ENCODE measurements at places on chromosomes 2 and 18.

- no peak overlapping the region for H3K4me3 ChIP-seq
- no peaks in the 10 kb centered on the region for H3K27me3 ChIP-seq
- no peaks in the 10 kb centered on the region for H3K4me1 ChIP-seq
- no peaks in the 10 kb centered on the region for H3K36me3 ChIP-seq
Measured at GRCh38 chr2:158659483-158659882, 135.6 kb upstream of the DAPL1 start.

DNA sequence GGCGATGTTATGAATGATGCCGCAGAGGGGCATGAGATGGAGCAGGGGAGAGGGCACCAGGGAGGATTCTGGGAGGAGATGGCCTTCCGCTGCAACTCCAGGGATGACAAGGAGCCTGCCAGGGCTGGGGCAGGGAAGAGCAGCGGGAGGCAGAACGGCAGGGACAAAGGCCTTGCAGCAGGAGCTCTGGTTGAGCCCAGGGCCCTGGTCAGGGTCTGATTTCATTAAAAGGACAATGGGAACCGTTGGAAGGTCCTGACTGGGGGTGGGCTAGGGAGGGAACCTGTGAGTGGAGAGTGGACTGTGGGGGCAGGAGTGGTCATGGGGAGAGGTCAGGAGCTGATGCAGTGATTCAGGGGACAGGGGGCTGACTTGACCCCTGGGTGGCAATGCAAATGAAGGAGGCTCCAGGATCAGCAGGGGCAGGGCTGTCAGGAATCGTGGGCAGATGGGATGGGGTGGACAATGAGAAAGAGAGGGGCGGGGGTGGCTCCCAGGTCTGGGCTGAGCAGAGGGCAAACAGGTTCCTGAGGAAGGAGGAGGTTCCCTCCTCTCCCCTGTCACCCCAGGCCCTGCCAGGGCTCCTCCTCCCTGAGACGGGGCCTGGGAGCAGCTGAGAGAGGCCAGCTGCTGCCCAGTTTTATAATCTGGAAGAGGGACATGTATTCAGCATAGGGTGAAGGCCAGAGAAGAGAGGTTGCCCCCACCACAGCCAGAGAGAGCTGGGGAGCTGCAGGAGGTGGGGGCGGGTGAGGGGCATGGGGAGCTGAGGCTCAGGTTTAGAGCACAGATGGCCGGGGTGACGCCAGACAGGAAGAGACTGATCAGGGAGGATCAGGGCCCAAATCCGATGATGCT is 7.3 kb upstream of the DUSP2 start:
- no peak for DNase-seq
- no peaks in the 10 kb centered on the region for H3K27me3 ChIP-seq
- H3K36me3 ChIP-seq, result no peaks in the 10 kb centered on the region

GRCh38 chr2:214378455-214379103 is 32.3 kb upstream of the VWC2L start:
- no peaks in the 10 kb centered on the region for H3K36me3 ChIP-seq
- no peak overlapping the region for H3K4me3 ChIP-seq
- H3K4me1 ChIP-seq, result no peaks in the 10 kb centered on the region
- DNase-seq, result peak; percentile 20
- H3K27me3 ChIP-seq, result no peaks in the 10 kb centered on the region

DNA sequence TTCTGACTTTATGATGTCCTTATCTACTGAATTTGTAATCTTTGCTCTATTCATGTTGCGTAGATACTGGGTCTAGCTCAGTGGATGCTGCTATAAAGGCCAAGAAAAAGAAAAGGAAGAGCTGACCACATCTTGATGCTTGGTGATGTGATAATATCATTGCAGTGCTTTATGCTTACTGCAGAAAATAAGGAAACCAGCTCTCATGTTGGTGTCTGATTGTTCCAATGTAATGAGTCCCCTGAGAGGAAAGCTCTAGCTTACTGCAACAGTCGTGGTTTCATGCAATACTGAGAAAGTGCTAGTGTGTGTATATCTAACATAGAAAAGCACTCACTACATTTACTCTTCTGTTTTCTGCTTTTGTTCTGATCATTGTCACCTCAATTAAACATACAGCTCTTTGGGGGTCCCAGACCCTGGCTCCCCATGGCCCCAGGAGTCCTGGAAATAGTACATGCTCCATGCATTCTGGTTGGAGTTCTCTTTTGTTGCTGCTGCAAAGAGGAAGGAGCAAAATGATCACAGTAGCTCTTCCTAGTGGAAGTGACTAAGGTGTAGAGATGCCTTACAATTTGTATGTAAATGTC is 338.8 kb downstream of the CYRIA start:
- DNase-seq, result no peak
- no peaks in the 10 kb centered on the region for H3K36me3 ChIP-seq
- H3K4me1 ChIP-seq, result no peaks in the 10 kb centered on the region
- no peak overlapping the region for H3K4me3 ChIP-seq

DNA sequence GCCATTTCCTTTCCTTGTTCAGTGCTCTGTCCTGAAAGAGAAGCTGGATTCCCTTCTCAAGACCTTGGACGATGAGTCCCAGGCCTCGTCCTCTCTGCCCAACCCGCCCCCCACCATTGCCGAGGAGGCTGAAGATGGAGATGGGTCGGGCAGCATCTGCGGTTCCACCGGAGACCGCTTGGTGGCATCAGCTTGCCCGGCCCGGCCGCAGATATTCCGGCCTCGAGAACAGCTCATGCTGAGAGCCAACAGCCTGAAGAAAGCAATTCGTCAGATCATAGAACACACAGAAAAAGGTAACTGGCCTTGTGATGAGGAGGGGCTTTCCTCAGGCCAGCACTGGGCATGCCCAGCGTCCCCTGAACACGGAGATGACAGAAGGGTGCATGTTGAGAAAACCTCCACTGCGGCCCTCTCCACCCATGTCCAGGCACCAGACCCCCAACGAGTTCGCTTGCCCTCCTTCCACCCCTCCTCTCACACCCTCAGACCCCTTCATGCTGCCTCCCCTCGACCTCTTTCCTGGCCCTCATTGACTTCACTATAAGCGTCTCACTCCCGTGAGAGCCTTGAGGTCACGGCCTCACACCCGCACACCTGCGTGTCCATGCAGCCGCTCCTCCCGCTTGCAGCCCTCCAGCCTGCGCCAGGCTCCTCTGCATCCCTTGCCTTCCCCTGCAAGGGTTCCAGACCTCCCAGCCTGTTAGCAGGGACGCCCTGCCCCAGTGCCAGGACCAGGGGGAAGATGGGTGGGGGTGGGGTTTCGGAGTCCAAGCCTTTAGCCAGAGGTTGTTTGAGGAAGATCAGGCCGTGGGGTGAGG is 95.0 kb downstream of the DGKD start:
- H3K27ac ChIP-seq, result no peak overlapping the region
- no peak for DNase-seq
- no peaks in the 10 kb centered on the region for H3K36me3 ChIP-seq
- no peaks in the 10 kb centered on the region for H3K4me1 ChIP-seq

DNA sequence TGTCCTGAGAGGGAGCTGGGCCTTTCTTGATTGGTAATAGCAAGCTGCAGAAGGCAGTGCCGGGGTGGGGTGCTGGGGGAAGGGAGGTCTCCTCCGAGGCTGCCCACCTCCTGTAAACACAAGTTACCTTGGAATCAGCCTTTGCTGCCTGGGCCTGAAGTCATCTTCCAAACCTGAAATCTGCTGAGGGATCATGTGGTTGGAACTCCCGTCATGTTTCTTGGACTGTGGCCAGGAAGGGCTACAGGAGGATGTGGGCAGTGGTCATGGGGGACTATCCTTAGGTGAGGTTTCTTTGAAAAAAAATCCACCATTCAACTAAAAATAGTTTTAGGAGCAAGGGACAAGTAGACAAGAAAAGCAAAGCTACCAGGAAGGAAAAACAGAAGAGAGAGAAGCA is 74.2 kb downstream of the CDK15 start:
- no peaks in the 10 kb centered on the region for H3K36me3 ChIP-seq
- no peak overlapping the region for H3K4me3 ChIP-seq
- H3K4me1 ChIP-seq, result peaks cover 11% of the 10 kb centered on the region

DNA sequence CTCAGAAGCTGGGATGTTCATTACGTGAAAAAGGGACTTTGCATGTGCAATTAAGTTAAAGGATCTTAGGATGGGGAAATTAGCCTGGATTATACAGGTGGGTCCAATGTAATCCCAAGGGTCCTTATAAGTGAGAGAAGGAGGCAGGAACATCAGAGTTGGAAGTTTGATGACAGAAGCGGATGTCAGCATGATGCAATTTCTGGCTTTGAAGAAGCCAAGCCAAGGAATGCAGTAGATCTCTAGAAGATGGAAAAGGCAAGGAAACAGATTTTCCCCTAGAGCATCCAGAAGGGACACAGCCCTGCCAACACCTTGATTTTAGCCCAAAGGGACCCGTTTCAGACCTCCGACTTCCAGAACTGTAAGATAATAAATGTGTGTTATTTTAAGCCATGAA is 136.4 kb downstream of the LNPK start:
- DNase-seq, result no peak
- H3K27me3 ChIP-seq, result no peaks in the 10 kb centered on the region
- H3K27ac ChIP-seq, result no peak overlapping the region
- no peaks in the 10 kb centered on the region for H3K36me3 ChIP-seq
- no peaks in the 10 kb centered on the region for H3K4me1 ChIP-seq
- H3K4me3 ChIP-seq, result no peak overlapping the region

- no peak overlapping the region for H3K27ac ChIP-seq
- no peak overlapping the region for H3K4me3 ChIP-seq
- H3K36me3 ChIP-seq, result no peaks in the 10 kb centered on the region
- H3K4me1 ChIP-seq, result no peaks in the 10 kb centered on the region
- no peaks in the 10 kb centered on the region for H3K27me3 ChIP-seq
- DNase-seq, result no peak
Measured at GRCh38 chr2:48695991-48696390, 59.5 kb downstream of the LHCGR start.

- H3K27me3 ChIP-seq, result no peaks in the 10 kb centered on the region
- H3K4me3 ChIP-seq, result no peak overlapping the region
- DNase-seq, result no peak
- peaks cover 22% of the 10 kb centered on the region for H3K4me1 ChIP-seq
- no peak overlapping the region for H3K27ac ChIP-seq
Measured at GRCh38 chr2:127954857-127955256, 69.1 kb upstream of the AMMECR1L start.

DNA sequence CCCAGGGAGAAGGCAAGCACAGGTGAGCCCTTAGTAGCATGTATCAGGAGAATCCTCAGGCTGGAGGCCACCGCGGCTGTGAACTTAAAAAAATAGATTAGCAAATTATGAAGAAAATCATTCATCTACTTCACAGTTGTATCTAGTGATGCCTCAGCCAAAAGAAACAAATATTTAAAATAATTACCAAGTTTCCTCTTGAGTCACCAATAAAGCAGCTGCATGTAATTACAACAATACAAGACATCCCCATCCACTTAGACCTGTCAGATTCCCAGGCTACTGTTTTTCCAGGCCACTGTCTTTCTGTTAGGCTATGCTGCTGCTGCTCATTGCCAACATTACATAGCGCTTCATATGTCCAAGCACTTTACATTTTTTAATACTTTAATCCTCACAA is 54.6 kb upstream of the PHLPP1 start:
- no peak overlapping the region for H3K27ac ChIP-seq
- DNase-seq, result no peak
- H3K4me3 ChIP-seq, result no peak overlapping the region
- H3K27me3 ChIP-seq, result no peaks in the 10 kb centered on the region
- no peaks in the 10 kb centered on the region for H3K36me3 ChIP-seq

GRCh38 chr2:30074023-30074422 is 72.8 kb upstream of the YPEL5 start:
- H3K27ac ChIP-seq, result no peak overlapping the region
- H3K4me3 ChIP-seq, result no peak overlapping the region
- H3K4me1 ChIP-seq, result no peaks in the 10 kb centered on the region
- H3K27me3 ChIP-seq, result no peaks in the 10 kb centered on the region
- no peak for DNase-seq
- no peaks in the 10 kb centered on the region for H3K36me3 ChIP-seq

- H3K27me3 ChIP-seq, result no peaks in the 10 kb centered on the region
- H3K36me3 ChIP-seq, result no peaks in the 10 kb centered on the region
- H3K4me1 ChIP-seq, result peaks cover 12% of the 10 kb centered on the region
- no peak for DNase-seq
- H3K27ac ChIP-seq, result no peak overlapping the region
Measured at GRCh38 chr2:241615041-241615440, 21.9 kb downstream of the THAP4 start.

DNA sequence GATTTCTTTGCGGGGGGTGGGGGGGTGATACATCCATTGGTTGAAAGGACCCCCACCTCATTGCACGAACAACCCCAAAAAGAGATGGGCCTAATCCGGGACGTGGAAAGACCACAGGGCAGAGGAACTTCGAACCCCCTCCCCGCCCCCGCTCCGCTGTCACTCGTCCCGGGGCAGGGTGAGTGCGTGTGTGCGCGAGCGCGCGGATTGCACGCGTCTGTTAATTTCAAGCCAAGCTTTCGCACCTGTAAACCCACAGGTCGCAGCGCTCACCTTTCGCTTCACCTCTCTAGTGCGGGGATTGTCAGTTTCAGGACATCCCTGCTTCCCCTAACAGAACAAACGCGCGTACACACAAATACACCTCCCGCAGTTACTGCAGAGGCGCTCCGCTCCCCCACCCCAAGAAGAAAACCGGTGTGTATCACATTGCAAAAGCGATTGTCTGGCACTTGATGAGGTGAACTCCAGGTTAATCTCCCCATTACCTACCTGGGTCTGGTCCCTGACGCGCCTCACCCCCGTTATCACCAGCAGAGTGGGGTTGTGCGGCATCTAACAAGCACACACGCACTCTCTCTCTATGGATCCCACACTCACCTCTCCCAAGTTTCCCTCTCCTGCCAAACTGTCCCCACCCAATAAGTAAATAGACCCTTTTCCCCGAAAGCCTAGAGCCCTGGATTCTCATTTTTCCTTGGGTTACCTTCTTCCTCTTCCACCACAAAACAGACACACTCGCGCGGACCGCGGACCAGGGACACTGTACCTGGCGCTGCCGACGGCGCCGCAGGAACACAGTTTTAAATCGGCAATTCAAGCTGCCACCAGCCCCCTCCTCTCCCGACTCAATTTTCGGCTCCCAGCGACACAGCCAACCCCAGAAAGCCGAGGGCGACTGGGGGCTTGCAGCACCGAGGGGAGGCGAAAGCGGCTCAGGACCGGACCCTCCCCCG is 1.0 kb downstream of the CYP26B1 start:
- H3K4me3 ChIP-seq, result no peak overlapping the region
- no peaks in the 10 kb centered on the region for H3K36me3 ChIP-seq
- H3K27me3 ChIP-seq, result no peaks in the 10 kb centered on the region
- peaks cover 61% of the 10 kb centered on the region for H3K4me1 ChIP-seq

DNA sequence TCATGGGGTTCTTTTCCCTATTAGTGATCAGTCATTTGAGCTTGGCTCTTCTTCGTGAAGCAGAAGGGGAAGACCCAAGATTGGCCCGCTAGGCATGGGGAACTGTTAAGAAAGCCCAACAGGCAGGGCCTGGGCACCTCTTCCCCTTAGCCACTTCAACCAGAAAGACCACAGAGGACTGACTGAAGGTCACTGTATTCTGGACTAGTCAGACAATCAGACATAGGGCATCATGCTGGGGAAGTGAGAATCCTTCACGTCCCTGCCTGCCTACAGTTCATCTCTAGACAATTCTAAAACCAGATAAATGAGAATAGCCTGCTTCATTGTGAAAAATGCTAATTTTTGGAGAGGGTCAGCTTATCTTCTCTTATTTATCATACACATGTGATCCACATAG is 28.1 kb downstream of the FAP start:
- no peaks in the 10 kb centered on the region for H3K36me3 ChIP-seq
- no peak for DNase-seq
- H3K4me3 ChIP-seq, result no peak overlapping the region
- no peaks in the 10 kb centered on the region for H3K4me1 ChIP-seq

All from body of pancreas (tissue), 4 donors.